H1 (cell line): ENCODE measurements at places on chromosomes 12 and 14. TPM values are rescaled to one million over a fixed set of nuclear protein-coding genes. Genes with fewer than 3 reads are reported as not detected.

- H3K27me3 ChIP-seq, result peaks cover under 1% of the 10 kb centered on the region
- no peaks in the 10 kb centered on the region; the same call in 1 of the 2 replicates for H3K4me1 ChIP-seq
- H3K4me3 ChIP-seq, result no peak overlapping the region
- DNase-seq, result no peak
- H3K36me3 ChIP-seq, result no peaks in the 10 kb centered on the region
- H3K27ac ChIP-seq, result no peak overlapping the region
Measured at GRCh38 chr12:195951-196350, 18.0 kb downstream of the SLC6A12 start.

DNA sequence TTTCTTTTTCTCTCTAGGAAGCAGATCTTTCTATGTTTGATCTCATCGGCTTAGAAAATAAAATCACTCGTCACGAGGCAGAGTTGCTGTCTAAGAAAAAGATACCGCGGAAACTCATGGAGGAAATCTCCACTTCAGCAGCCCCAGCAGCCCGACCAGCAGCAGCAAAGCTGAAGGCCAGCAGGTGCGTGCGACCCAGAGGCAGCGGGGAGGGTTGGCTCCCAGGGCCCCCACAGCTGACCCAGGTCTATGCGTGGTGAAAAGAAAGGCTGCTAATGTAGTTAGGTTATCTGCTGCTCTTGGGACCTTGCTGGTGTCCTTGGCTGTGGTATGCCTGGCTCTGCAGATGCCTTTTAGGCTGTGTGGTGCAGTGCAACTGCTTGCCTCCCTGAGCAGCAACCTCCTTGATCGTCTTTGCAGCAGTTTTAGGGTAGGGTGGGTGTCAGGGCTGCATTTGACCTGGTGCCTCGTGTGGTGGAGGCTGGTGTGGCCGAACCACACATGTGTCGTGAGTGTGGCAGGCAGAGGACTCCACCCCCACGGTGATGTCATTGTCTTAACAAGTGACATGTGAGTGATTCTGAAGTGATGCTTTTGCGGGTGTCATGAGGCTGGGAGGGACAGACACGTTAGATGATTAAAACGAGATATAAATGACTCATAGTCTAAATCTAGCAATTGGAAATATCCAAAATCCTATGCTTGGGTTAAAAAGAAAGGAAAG, 68.6 kb downstream of the EP400 start:
- peaks cover 69% of the 10 kb centered on the region for H3K36me3 ChIP-seq
- no peak overlapping the region for H3K27ac ChIP-seq

GRCh38 chr12:24034160-24034559, 84.7 kb upstream of the SOX5 start:
- no peaks in the 10 kb centered on the region for H3K36me3 ChIP-seq
- no peak for DNase-seq
- H3K4me1 ChIP-seq, result no peaks in the 10 kb centered on the region; the same call in 1 of the 2 replicates
- no peak overlapping the region for H3K27ac ChIP-seq

The SIX1 gene
- 0.46 and 0.69 TPM in 2 replicates for total RNA-seq

The TMPRSS12 gene
- total RNA-seq, result not detected in 2 replicates

The P2RX7 gene
- total RNA-seq, result 0.42 and 0.56 TPM in 2 replicates

GRCh38 chr12:125282921-125283320, 217.7 kb downstream of the AACS start:
- H3K27ac ChIP-seq, result no peak overlapping the region
- no peak overlapping the region for H3K4me3 ChIP-seq
- no peaks in the 10 kb centered on the region for H3K36me3 ChIP-seq
- H3K4me1 ChIP-seq, result peaks cover 12% of the 10 kb centered on the region
- H3K27me3 ChIP-seq, result no peaks in the 10 kb centered on the region
- no peak for DNase-seq

DNA sequence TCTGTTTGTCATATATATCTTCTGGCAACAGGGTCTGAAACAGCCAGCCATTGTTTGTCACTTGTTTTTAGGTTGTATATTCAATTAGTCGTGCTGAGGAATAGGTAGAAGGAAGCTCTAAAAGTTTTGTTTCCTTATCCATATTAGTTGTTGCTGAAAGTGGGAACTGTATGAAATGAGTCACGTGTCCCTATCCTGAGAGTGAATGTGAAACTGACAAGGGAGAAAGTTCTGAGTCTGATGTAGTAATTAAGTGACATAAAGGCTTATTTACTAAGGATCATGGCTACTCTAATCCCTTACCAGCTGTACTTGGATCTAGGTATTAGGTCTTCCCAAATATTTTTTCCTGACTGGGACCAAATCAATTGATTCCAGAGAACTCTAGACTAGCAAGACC, 16.4 kb downstream of the FAM234B start:
- no peaks in the 10 kb centered on the region for H3K4me1 ChIP-seq
- H3K36me3 ChIP-seq, result peaks cover 37% of the 10 kb centered on the region
- H3K4me3 ChIP-seq, result no peak overlapping the region
- no peaks in the 10 kb centered on the region for H3K27me3 ChIP-seq

DNA sequence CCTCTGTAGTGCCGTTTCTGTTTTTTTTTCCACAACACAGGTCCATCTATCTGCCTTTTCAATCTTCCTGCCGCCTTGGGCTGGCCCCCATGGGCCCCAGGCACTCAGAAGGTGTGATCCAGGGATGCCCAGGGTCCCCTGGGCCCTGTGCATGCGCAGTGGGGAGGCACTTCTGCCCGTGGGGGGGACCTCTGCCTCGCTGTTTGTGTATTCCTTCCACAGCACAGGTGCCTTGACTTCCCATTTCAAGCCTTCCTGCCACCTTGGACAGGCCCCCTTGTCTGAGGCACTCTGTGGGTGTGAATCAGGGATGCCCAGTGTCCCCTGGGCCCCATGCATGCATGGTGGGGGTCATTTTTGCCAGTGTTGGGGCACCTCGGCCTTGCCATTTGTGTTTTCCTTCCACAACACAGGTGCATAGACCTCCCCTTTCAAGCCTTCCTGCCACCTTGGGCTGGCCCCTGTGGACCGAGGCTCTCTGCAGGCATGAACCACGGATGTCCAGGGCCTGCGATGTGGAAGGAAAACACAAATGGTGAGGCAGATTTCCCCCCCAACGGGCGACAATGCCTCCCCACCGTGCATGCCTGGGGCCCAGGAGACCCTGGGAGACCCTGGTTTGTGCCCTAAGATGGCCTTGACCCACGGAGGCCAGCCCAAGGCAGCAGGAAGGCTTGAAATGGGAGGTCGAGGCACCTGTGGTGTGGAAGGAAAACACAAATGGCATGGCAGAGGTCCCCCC, 366.5 kb downstream of the ALG10 start:
- no peak overlapping the region for H3K4me3 ChIP-seq
- no peak overlapping the region for H3K27ac ChIP-seq
- DNase-seq, result no peak
- no peaks in the 10 kb centered on the region for H3K27me3 ChIP-seq

The NEK9 gene
- total RNA-seq, result 39.5 and 43.6 TPM in 2 replicates

DNA sequence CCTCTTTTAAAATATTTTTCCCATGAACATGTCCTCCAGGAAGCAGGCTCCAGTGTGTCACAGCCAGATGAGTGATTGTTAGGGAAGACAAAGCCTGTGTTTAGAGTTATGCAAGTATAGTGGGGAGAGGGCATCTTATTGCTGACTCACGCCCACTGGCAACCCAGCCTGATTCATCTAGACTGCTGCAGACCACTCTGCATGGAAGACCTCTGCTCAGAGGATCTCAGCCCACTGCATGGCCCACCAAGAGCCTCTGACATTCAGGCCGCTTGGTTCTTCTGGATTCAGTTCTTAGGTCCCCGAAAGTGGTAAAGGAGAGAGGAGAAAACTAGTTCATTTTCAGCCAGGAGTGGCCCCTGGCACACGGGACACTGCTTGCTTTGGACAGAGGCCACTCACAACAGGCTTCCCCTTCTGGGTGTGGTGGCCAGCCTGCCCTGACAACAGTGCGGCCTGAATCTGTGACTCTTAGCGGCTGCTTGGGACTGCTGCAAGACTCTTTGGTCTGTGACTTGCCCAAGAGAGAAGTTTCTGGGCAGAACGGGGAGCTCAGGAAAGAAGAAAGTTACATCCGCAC, 266.3 kb downstream of the ZFP36L1 start:
- H3K4me3 ChIP-seq, result no peak overlapping the region
- no peaks in the 10 kb centered on the region for H3K27me3 ChIP-seq
- H3K27ac ChIP-seq, result no peak overlapping the region
- DNase-seq, result no peak
- H3K4me1 ChIP-seq, result no peaks in the 10 kb centered on the region

The IKZF4 gene
- 12.5 and 13.3 TPM in 2 replicates for total RNA-seq

GRCh38 chr14:74085828-74086227, 1.1 kb downstream of the LIN52 start:
- no peak for DNase-seq
- no peaks in the 10 kb centered on the region for H3K27me3 ChIP-seq
- no peaks in the 10 kb centered on the region for H3K36me3 ChIP-seq
- H3K27ac ChIP-seq, result 0 out of 2 replicates have a peak overlapping the region, but pooled peaks have one; percentile 85
- peak overlapping the region; percentile 98 for H3K4me3 ChIP-seq
- no peaks in the 10 kb centered on the region; the same call in 1 of the 2 replicates for H3K4me1 ChIP-seq

DNA sequence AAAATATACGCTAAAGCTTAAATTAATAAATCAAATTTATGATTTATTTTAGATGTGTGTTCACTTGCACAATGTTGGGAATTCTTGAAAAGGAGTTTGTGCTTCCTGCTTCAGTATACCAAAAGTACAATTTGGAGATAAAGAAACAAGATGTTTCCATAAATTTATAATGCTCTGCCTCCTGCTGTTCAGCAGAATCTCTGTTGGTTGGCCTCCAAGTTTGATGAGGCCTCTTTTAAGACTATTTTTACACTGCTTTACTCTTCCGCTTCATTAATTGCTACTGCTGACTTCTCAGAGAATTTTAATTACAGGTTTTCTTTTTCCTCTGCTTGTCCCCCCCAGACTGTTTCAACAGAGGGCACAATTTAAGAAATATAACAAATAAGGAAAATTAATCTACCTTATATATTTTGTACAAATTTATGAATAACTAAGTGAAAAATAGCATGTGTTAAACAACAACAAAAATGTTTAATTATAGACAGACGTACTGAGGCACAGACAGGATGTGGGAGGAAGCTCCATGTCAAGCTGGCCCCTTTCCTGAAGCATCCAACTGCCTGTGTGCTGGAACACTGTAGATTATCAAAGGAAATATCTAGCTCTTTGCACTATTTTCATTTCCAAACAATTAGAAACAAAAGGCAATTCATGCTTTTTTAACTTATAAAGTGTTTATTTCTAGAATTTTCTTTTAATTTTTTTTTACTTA, 83.9 kb downstream of the PIK3C2G start:
- no peak for DNase-seq
- H3K36me3 ChIP-seq, result no peaks in the 10 kb centered on the region
- H3K27ac ChIP-seq, result no peak overlapping the region
- no peak overlapping the region for H3K4me3 ChIP-seq

GRCh38 chr12:65313719-65314317, 35.3 kb downstream of the MSRB3 start:
- H3K36me3 ChIP-seq, result no peaks in the 10 kb centered on the region
- no peaks in the 10 kb centered on the region for H3K27me3 ChIP-seq
- no peak overlapping the region for H3K4me3 ChIP-seq

DNA sequence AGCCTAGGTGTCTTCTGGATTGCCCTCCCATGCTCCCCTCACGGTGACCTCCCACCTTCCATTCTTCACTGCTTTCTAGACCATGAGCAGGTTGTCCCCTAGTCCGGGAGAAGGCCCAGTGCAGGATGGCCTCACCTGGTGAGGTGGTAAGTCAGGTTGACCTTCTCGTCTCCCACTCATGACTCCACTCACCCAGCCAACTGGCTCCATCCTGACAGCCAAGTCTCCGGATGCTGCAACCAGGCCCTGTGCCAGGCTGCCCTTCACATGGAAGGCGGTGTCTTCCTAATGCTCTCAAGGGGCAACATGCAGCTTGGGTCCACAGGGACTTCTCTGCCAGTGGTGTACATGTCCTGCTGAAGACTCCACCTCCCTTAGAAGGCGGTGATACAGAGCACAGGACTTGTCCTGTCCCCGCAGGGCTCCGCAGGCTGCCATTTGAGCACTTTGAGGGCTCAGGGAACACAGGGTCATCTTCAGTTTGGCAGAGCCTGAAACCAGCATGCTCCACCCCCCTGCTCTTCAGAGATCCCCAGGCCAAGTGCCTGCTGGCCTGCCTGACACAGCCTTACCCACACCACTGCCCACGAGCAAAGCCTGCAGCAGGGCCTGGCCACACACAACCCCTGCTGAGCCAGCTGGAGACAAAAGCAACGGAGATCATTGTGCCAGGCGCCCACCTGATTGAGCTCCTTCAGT, 25.4 kb downstream of the BATF start:
- peaks cover under 1% of the 10 kb centered on the region for H3K4me1 ChIP-seq
- DNase-seq, result no peak
- no peak overlapping the region for H3K4me3 ChIP-seq
- no peaks in the 10 kb centered on the region for H3K36me3 ChIP-seq
- H3K27me3 ChIP-seq, result no peaks in the 10 kb centered on the region
- H3K27ac ChIP-seq, result no peak overlapping the region

GRCh38 chr12:2457215-2457932, 337.4 kb upstream of the FKBP4 start:
- no peak overlapping the region for H3K27ac ChIP-seq
- no peaks in the 10 kb centered on the region for H3K27me3 ChIP-seq
- no peak overlapping the region for H3K4me3 ChIP-seq
- DNase-seq, result no peak
- H3K4me1 ChIP-seq, result no peaks in the 10 kb centered on the region

DNA sequence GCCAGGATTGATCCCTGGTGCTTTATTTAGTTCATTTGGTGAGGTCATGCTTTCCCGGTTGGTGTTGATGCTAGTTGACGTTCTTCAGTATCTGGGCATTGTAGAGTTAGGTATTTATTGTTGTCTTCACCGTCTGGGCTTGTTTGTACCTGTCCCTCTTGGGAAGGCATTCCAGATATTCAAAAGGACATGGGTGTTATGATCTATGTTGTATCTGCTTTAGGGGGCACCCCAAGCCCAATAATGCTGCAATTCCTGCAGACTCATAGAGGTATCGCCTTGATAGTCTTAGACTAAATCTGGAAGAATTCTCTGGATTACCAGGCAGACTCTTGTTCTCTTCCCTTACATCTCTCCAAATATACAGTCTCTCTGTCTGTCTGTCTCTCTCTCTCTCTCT, 42.1 kb downstream of the AK7 start:
- DNase-seq, result no peak
- no peaks in the 10 kb centered on the region for H3K36me3 ChIP-seq
- H3K4me1 ChIP-seq, result no peaks in the 10 kb centered on the region
- no peaks in the 10 kb centered on the region for H3K27me3 ChIP-seq

The PAN2 gene
- 30.5 and 36.7 TPM in 2 replicates for total RNA-seq

The LPAR5 gene
- 0.22 and 0.23 TPM in 2 replicates for total RNA-seq

The TSPAN11 gene
- total RNA-seq, result 3.9 and 4.0 TPM in 2 replicates
